ENCODE measurements at places on chromosomes 12 and 14.

DNA sequence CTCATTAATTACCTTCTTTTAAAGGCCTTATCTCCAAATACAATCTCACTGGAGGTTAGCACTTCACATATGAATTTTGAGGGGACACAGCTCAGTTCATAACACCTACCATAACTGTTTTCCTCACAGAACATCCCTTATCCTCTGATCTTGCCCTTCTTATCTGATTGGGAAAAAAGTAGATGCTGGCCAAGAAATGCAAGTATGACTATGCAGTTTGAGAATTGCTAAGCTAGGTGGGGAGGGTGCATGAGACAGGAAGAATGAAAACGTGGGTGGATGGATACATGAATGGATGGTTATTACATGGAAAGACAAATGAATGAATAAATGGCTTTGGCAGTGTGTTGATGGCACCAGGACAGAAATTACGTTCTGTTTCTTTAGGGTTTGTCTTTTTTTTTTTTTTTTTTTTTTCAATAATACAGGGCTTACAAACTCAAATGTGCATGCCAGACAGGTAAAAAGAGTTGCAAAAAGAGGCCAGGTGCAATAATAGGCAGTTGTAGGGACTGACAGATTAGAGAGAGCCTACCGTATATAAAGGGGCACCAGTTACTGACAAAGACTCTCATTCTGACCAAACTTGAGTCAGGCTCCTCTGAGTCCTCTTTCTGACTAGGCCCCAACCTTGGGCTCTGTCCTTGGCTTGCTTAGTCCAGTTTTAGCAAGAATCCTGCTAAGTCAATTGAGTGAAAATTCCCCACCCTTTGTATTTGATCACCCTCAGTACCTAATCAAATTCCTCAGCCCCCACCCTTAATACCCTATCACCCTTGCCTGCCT is 304.9 kb downstream of the ZFP36L1 start:
- peak; percentile 15 for DNase-seq

DNA sequence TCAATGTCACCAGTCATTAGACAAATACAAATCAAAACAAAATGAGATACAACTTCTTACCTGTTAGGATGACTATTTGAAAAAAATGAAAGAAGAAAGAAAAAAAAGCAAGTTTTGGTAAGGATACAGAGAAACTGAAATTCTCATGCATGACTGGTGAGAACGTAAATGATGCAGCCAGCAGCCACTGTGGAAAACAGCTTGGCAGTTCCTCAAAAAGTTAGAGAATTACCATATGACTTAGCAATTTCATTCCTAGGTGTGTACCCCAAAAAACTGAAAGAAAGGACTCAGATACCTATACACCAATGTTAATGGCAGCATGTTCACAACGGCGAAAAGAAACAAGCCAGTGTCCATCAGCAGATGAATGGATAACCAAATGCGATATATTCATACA is 26.6 kb downstream of the NINJ2 start:
- no peak for DNase-seq

DNA sequence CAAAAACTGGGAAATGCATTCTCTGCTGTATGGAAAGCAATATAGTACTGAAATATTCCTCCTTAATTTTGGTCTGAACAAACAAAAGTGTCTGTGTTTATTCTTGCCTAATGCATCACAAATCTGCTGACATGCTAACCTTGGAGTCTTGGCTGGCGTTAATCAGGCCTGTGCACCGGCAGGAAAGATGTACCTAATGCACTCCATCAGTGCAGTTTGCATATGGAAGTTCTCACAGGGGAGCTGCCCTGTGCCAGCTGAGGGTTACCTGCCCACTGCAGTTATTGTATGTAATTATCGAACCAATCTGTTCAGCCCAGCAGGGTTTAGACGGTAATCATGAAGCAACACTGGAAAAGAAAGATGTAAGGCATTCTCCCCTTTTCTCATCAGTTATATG is 76.9 kb downstream of the VRK1 start:
- no peak for DNase-seq

GRCh38 chr12:103986829-103987228 is 21.2 kb downstream of the TDG start:
- no peak for DNase-seq

DNA sequence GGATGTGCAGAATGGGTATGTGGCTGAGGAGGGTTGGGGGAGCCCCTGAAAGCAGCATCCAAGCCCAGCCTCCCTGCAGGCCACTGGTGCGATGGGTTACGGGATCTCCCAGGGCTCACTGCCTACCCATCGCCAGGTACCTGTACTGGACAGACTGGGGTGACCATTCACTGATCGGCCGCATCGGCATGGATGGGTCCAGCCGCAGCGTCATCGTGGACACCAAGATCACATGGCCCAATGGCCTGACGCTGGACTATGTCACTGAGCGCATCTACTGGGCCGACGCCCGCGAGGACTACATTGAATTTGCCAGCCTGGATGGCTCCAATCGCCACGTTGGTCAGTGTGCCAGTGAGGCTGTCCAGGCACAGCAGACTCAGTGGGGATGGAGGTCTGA is 18.3 kb upstream of the NXPH4 start:
- DNase-seq: no peak

- DNase-seq: no peak
Measured at GRCh38 chr12:3931776-3932175, 58.6 kb upstream of the PARP11 start.

GRCh38 chr14:69268763-69269162 is 8.8 kb downstream of the GALNT16 start:
- DNase-seq: peak; percentile 87

DNA sequence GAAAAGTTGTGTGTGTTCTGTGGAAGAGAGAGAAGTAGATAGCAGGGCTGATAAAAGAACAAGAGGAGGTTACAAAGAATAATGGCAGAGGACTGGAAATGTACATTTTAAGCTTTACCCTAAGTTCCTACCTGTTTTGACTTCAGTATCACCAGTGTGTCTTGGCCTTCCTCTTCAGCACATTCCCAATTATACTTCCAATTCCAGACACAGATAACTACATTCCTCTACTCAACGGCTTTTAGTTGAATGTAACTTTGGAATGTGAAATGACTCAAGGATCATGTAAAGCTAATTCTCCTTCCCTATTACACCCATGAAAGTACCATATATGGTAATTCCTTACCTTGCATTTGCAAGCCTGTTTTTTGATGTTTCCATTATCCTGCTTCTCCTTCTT is 5.0 kb downstream of the MGST1 start:
- no peak for DNase-seq

DNA sequence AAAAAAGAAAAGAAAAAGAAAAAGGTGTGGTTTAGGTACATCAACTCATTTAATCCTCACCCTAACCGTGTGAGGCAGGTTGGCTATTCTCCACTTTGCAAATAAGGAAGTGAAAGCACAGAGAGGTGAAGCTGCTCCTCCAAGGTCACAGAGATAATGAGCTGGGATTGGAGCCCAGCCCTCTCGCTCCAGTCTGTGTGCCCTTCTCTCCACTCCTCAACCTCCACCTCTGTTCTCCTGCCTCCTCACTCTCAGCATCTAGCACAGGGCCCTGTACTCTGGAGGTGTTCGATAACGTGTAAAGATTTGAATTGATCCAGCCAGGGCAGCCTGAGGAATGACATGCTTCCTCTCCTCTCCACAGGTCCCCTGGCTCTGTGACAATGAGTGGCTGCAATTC is 502.3 kb downstream of the TMEM132D start:
- DNase-seq: no peak

GRCh38 chr12:123265851-123266678 is 5.6 kb downstream of the CDK2AP1 start:
- DNase-seq: no peak

- no peak for DNase-seq
Measured at GRCh38 chr12:85713373-85713772, 122.8 kb downstream of the RASSF9 start.

DNA sequence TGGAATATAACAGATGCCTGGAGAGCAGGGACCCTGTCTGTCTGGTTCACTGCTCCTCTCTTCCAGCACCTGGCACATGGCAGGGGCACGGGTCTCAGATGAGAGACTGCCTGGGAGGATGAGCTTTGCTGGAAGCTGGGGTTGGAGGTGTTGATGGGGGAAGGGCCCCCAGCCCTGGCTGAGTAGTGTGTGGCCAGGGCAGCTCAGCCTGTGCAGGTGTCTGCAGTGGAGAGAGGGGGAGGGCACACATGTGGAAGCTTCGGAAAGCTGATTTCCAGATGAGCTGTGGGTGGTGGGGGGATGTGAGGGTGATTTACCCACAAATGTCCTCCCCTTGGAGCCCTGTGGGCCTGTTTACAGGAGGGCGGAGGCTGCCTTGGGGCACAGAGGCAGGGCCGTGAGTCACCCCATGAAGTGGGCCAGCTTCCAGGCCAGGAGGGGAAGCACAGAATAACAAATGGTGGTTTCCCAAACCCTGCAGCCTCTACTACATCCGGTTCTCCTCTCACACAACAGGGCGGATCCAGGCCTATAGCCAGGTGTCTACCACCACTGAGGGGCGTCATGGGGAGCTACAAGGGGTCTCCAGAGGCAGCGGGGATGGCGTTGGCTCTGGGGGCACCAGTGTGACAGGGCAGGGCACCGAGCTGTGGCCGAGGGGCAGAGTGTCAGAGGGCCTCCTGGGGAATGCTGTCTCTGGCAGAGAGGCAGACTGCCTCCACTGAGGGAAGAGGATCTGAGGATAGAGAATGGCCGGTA is 11.0 kb downstream of the KRT7 start:
- DNase-seq: peak; percentile 97

- no peak for DNase-seq
Measured at GRCh38 chr12:111093428-111094142, 173.2 kb upstream of the MYL2 start.

Measured in HT1080 (cell line).